ENCODE measurements at places on chromosomes 16 and 17.
A peak's percentile ranks its signal among the peaks of the same experiment; 100 is the strongest.

- no peak for DNase-seq
Measured at GRCh38 chr16:49419862-49420261, 46.3 kb downstream of the C16orf78 start.

DNA sequence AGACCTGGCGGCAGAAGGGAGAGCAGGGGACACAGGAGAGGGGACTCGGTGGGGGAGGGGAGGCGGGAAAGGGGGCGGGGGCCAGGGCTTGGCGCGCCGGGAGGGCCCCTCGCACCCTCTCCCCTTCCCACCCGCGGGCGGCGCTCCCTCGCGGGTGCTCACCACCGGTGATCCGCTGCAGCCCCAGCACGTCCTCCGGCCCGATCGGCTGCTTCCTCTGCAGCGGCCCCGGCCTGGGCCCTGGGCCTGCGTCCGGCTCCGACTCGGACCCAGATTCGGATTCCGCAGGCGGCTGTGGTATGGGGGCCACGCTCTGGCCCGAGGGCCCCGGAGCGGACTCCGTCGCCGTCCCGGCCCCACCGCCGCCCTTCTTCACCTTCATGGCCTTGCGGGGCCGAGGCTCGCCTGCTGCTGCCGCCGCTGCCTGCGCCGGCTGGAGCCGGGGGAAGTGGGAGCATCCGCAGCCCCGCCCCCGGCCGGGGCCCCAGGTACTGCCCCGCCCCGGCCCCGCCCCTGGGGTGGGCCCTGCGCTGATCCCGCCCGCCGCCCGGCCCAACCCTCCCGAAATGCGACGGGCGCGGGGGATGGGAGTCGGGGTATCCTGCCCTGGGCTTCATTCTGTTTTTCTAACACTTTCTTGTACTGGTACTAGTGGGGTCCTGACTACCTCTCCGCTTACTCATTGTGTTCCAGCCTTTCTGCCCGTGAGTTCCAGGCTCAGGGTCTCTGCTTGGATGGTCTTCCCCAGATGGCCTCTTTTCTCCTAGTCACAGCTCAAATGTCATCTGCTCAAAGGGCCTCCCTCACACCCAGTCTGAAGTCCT is at the start of gene UNC119:
Gene UNC119, minus strand, starts transcription at position 449 of the 824 bp plus-strand sequence. Its CDS starts 67 bp downstream, at position 382.
- peak; percentile 12 for DNase-seq

- DNase-seq = no peak
Measured at GRCh38 chr16:79885320-79885719, 284.8 kb upstream of the MAF start.

GRCh38 chr16:5428932-5429331 is 331.3 kb upstream of the EEF2KMT start:
- no peak for DNase-seq

GRCh38 chr16:89412811-89413210 is 77.5 kb downstream of the ANKRD11 start:
- no peak for DNase-seq

- DNase-seq = no peak
Measured at GRCh38 chr16:31868691-31869167, 4.9 kb upstream of the ZNF267 start.

- DNase-seq = peak; percentile 5
Measured at GRCh38 chr16:59259074-59259949, 525.2 kb upstream of the GOT2 start.

DNA sequence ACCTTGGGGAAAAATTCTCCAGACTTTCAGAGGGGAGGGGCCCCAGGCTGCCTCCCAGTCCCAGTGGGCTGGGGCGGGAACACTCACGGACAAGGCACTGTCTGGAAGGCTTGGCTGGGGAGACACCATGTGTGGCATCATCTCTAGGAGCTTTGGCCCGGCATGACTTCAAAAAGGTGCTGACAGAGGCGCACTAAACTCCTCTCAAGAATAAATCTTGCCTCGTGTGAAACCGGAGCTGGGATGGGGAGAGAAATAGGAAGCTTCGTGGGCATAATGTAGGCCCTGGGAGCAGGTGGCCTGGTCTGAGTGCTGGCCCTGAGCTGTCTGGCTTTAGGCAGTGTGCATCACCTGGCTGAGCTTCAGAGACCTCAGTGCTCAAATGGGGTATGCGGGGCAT is 5.7 kb downstream of the WSCD1 start:
- no peak for DNase-seq

DNA sequence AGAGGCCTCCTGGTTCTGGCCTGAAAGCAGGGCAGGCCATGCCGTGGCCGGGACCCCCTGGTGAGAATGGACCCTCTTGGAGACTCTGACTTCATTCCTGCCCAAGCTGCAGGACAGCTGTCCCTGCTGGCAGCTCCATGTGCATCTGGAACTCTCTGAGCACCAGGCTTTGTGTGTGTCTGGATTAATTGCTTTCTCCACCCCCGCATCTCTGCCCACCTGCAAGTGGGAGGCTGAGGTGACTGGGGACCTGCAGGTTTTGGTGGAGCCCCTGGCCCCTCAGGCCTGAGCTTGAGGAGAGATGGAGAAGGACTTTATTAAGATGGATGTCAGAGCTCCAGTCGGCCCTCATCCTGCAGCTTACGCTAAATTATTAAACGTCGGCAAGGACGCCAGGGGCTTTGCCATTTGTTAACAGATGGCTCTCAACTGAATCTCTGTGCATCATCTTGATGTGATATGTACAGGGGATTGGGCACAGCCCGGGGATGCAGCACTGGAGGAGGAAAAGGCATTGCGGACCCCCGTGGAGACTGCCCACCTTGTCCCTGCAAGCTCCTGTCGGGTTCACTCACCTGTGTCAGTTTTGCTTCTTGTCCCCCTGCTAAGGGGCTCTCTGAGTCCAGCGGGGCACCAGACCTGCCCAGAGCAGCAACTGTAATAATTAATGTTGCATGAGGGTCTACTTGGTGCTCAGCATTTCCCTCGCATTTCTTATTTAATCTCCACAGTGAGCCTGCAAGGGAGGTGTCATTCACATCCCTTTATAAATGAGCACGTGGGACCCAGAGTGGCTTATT is 154.1 kb upstream of the RPL38 start:
- DNase-seq = no peak

DNA sequence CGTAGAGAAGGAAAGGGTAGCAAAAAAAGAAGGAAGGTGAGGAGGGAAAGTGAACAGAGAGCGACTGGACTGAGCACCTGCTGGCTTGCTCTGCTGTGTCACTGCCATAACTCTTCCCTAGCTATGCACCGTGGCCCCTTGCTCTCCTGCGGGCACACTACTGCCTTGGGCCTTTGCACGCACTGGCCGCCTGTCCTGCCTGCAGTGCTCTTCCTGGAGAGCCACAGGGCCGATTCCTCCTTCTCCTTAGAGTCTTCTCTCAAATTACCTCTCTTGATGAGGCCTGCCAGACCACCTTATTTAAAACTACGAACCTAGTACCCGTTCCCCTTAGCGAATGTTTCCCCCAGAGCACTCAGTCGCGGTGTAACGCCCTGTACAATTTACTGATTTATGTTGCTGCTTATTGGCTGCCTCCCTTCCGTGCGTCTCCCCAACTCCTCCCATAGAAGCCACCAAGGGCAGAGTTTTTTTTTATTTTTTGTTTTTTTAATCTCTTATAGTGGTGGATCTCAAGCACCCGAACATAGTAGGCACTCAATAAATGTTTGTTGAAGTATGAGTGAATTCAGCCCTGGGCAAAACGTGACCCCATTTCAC is 70.3 kb downstream of the RAI1 start:
- DNase-seq = no peak

DNA sequence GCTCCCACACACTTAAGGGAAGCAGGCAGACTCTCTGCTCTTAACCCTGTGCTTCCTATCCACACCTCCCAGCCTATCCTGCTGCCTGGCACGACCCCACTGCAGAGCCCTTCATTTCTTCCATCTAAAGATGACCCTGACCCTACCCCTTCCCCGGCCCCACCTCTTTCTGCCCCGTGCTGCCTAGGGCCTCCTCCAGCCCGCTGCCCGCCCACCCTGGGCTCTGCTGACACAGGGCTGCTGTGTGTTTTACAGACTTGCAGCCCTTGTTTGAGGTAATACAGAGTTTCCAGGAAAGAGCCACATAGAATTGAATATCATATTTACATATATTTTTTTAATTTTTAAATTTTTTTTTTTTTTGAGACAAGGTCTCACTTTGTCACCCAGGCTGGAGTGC is 42.0 kb downstream of the MEOX1 start:
- DNase-seq = no peak

GRCh38 chr17:50498021-50498874 is 10.0 kb upstream of the MYCBPAP start:
- DNase-seq = no peak

DNA sequence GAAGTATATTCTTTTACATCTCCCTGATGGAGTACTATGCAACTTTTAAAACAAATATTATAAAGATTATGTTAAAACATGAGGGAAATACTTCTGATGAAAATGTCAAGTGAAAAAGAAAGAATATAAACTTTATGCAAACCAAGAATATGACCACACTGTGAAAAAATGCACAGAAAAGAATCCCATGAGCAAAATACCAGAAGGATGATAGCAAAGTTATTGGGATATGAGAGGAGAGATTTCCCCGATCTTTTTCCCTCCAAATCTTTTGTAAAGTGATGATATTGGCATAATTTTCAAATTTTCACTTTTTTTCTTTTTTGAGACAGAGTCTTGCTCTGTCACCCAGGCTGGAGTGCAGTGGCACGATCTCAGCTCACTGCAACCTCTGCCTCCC is 36.6 kb upstream of the SMURF2 start:
- no peak for DNase-seq
